Stimulated activated memory B cell treated with anti-CD40 and anti-IgM and Interleukin-4, amounts not matched to agents 10 μg/mL and 1 μg/mL and 100 μg/mL, for 72 hours (primary cell): ENCODE measurements at places on chromosomes 11 and 22.
A peak's percentile ranks its signal among the peaks of the same experiment; 100 is the strongest.

DNA sequence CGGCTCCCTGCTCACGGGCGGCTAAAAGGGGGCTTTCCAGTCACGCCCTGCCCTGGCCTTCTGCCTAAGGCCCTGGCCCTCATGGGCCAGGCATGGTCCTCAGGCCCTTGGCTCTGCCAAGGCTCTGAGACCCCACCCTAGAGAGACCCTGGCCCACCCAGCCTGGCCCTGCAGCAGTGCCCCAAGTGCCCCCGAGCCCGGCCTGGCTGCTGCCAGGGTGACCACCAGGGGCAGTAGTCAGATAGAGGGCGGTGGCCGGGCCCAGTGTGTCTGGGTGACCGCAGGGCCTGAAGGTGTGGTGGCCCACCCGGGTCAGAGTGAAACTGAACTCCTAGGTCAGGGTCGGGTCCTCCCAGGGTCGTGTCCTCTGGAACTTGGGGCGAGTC, 29.4 kb upstream of the CCDC188 start:
- ATAC-seq, result no peak

DNA sequence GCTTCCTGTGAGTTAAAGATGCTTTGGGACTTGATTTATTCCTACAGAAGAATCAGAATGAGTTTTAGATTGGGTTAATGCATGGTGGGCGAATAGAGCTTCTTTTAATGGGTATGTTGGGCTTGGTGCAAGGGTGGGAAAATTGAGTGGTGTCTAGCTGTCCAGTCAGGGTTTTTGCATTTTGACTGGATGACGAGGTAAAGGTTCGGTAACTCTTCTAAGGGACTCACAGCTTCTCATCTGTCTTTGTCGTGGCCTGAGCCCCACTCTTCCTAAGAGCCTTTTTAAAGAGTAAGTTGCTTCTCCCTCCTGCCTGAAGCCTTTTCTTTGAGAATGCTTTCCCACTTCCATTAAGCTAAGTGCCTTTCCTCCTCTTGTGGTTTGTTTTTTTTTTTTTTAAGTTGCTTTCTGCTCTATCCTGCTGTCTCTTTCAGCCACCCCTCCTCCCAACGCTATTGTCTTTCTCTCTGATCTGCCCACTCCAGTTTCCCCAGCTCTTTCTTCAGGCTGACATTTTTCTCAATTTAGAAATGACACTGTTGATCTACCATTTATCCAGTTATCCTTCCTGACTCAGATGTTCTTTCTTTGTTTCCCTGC, 1.1 kb downstream of the DPF2 start:
- ATAC-seq, result no peak

DNA sequence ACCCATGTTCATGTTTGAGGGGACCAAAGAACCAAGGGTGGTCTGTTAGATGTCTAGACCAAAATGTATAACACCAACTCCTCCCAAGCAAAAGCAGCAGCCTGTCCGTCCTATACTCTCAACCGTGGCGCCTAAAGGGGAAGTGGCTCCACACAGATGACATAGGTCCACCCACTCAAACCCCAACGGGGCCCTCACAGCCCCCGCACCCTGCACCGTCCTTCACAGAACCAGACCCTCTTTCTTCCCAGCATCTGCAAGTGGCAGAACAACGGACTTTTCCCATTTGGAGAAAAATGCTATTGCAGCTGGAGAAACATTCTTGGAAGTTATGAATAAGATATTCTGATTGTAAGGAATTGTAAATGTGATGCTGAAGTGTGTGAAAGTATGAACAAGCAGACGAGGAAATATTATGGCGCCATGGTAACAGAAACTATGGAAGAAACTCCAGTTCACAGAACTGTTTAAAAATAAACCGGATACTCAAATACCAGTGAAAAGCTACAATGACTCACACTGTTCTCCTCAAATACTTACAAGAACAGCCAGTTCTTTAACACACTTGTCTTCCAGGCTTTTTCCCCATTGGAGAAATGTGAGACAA, 76.5 kb upstream of the ARFGAP3 start:
- peak; percentile 86 for ATAC-seq

DNA sequence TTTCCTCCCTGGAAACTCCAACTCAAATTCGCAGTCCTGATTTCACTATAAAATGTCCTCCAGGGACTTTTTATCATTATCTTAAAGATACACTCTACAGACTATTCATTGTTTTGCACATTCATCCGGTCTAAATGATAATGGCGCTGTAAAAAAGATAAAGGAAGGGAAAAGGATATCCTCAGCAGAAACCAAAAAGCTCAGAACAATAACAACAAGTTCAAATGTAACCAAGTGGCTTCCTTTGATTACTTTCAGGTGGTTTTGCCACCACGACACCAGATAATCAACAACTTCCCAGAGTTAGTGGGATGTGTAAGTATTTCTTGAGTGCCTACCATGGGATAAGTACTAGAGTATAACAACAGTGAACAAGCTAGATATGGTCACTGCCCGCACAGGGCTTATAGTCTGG, 26.3 kb downstream of the PRCP start:
- ATAC-seq, result no peak

DNA sequence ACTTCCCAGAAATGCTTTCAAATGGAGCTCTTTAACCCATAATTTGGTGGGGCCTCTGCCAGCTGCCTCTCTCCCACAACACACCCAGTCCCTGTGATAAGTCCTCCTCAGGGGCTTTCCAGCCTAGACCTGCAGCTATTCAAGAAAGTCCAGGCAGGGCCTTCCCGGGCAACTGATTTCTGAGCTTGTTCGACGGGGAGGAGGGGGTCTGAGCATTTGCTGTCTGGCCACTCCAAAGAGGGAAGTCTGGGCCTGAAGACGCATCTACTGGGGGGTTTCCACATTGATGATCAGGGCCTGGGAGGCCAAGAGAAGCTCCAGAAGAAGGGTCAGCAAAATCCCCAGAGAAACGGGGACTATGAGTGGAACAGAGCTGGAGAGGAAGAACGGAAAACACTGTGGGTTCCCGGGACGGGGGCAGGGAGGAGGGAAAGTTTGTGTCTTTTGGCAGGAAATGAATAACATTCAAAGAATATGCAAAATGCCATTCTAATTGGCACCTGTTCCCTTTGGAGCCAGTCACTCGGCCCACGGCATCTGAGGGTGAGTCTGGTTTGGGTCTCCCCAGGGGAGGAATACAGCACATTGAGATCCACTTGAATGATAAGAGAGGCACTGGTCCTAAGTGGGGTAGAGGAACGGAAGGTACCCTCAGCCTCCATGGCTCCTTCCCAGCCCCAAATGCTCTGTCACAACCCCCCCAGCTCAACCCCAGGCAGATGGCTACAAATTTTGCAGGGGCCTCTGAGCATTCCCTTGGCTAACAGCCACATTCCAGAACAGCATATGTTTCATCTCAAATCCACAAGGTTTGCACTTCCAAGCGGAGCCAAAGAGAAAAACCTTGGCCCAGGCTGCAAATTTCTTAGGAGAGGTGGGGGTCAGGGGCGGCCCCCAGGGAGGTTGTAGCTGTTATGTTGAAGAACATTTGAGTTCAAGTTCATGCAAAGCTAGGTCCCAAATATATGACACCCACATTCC, 72.0 kb downstream of the RPUSD4 start:
- ATAC-seq, result no peak

DNA sequence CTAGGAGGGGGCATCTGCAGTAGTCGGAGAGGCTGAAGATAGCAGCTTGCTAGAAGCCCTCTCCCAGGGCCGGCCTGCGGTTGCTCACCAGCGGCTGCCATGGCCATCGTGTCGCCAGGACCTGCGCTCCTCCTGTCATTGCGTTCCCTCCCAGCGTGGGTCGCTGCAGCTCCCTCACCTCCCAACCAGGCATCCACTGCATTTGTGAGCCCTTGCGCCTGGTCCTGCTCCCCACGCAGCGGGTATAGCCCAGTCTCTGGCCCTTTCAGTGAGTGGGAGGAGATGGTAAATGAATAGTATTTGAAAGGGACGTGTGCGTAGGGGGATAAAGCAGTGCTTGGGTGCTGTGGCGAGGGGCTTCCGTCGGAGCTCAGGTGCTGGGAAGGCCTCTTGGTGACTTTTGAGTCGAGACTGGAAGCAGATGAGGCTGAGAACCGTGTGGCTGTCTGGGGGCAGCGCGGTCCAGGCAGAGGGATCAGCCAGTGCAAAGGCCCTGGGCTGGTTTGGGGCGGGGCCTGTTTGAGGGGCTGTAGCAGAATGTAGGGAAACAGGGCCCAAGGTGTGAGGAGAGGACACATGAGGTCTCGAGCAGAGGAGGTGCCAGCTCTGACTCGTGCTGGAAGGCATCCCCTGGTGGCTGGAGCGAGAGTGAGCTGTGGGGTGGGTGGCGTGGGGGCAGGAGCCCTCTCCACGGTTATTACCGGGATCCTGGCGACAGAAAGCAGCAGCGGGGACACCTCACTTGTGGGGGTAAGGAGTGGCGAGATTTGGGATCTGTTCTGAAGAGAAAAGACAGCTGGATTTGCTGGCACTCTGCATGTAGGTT, 39.3 kb downstream of the LRP5 start:
- ATAC-seq, result no peak

DNA sequence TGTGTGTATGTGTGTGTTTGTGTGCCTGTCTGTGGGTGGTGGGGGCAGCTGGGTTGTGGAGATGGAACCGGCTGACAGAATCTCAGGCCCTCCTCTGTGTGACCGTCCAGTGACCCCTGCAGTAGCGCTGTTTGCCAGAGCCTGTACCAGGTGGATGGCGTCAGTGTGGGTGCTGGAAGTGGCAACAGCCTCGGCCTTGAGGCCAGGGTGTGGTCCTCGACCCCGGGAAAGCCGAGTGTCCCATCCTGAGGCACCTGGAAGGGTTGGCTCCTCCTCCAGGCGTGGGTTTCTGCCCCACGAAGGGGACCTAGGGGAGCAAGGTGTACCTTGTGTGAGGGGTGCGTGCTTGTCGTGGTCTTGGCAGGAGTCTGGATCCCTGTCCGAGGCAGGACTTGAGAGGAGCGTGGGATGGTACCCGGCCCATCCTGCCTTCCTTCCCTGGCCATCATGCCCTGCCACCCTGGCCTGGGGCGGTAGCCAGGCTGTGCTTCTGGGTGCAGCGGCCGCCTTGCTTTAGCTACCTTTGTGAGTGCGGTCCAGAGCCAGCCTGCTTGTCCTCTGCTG, 16.5 kb downstream of the TPCN2 start:
- no peak for ATAC-seq

DNA sequence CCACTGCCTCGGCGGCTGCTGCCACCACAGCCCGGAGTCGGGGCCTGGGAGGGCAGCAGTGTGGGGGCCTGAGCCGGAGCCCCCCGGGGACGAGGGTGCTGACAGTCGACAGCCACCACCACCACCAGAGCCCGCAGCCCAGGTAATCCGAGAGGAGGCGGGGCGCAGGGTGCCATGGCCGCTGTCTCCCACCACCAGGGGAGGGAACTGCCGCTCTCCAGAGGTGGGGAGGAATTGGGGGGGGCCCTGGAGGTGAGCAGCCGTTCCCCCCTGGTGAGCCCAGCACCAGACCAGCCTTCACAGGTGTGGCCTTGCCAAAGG, 12.6 kb downstream of the TRIOBP start:
- no peak for ATAC-seq

DNA sequence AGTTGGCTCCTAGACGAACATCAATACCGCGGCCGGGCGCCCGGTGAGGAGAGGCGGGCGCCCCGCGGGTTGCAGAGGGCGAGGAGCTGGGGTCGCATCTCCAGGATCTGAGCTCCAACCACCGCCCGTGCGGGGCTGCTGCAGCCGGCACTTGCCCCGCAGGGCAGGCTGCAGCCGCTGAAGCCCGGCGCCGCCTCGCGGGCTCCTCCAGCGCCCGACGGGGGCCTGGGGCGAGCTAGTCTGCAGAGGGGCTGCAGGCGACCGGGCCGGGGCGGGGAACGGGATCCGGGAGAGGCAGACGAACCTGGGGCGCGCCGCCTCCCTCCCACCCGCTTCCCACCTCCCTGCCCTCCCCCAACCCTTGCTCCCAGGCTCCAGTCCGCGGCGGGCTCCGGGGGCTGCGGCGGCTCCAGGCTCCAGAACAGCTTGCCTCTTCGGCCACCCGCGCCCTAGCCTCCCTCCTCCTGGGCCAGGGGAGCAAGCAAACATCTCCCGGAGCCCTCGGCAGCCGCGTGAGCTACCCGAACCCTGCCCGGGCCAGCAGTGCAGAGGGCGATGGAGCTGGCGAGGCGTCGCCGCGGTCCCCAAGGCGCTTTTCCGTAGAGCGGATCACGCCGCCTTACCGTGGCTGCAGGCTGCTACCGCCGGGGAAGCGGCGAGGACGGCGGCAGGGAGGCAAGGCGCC, 802 bp downstream of the TENM4 start:
- peak; percentile 5 for ATAC-seq

GRCh38 chr22:27381552-27381951, 420.0 kb downstream of the MN1 start:
- ATAC-seq, result no peak

DNA sequence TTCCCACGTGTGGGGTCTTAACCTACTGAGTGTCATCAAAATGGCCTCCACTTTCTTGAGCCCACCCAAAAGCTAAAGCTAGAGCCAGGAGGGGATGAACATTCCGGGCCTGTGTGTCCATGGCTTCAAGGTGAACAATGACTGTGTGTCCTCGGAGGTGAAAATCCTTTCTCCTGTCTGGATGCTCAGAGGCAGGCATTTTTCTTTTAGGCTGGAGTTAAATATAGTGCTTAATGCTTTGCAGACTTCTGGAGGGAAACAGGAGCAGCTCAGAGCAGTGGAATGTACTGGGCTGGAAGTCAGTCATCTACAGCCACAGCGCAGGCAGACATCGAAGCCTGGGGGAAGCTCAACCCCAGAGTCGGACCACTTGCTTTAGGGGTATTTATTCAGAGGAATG, 68.6 kb upstream of the TMEM45B start:
- no peak for ATAC-seq

DNA sequence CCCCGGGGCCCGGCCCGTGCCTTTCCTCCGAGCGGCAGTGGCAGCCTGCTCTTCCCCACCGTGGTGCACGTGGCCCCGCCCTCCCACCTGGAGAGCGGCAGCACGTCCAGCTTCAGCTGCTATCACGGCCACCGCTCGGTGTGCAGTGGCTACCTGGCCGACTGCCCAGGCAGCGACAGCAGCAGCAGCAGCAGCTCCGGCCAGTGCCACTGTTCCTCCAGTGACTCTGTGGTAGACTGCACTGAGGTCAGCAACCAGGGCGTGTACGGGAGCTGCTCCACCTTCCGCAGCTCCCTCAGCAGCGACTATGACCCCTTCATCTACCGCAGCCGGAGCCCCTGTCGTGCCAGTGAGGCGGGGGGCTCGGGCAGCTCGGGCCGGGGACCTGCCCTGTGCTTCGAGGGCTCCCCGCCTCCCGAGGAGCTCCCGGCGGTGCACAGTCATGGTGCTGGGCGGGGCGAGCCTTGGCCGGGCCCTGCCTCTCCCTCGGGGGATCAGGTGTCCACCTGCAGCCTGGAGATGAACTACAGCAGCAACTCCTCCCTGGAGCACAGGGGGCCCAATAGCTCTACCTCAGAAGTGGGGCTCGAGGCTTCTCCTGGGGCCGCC, 11.9 kb downstream of the C22orf31 start:
- ATAC-seq, result no peak

- no peak for ATAC-seq
Measured at GRCh38 chr22:41305646-41306045, 4.3 kb downstream of the ZC3H7B start.
